ENCODE measurements at places on chromosomes 4 and X.

DNA sequence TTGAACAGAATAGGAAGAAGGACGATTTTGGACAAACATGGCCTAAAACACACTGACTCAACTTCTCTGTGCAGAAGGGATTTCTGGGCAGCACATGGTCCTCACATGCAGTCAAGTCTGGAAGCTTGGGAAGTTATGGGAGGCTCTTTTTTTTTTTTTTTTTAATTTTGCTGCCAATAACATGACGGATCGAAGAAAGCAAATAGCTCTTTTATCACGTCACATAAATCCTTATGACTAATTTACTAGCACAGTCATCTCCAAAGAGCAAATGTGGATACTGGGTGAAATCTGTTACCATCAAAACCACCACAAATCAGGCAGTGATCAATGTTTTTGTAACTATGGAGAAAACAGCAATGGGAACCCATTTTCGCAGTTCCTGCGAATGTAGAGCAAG is 193.3 kb upstream of the FAM9B start:
- no peak for DNase-seq

DNA sequence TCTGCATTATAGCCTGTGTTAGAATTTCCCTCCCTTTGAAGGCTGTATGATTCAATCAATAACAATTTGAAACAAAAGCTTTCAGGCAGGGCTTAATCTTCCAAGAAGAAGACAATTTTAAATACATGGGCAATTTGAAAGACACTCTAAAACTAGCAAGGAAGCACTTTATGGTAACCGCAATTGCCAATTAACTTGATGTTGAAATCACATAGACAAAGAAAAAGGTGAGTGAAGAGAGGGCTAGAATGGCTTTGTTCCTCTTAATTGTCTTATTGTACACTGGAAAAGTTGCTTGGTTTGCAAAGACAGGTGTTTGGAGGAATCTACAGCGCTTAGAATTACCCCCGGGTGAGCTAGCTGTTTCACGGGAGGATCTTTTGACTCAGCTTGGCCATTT is 74.4 kb upstream of the PRKX start:
- no peak for DNase-seq

DNA sequence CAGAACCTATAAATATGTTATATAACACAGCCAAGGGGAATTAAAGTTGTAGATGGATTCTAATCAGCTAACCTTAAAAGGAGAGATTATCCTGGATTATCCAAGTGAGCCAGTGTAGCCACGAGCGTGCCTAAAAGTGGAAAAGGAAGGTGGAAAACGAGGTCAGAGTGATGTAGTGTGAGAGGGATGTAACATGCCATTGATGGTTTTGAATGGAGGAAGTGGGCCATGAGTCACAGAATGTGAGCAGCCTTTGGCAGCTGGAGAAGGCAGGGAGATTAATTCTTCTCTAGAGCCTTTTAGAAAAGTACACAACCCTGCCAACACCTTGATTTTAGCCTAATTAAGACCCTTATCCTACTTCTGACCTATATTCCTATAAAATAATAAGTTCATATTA is 149.1 kb downstream of the SLC39A8 start:
- DNase-seq, result no peak

DNA sequence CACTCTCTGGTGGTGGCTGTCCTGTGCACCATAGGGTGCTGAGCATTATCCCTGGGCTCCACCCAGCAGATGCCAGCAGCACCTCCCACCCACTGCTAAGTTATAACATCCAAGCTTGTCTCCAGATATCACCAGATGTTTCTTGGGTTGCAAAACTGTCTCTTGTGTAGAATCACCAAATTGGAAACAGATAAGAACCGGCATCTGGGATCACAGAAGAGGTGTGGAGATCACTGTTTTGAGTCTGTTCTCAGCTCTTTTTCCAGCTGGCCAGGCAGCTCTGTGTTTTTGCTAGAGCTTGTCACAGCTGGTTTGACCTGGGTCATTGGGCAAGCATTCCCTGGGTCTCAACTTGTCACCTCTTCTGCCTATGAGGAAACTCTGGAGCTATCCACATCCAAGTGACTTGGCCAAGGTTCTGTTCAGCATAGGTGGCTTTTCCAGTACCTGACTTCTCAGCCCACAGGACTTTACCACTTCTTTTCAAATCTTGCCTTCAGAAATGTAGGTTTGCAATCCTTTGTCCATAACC is 15.3 kb upstream of the PUDP start:
- DNase-seq, result no peak

GRCh38 chr4:168711197-168712140 is 214.6 kb downstream of the PALLD start:
- DNase-seq, result no peak

GRCh38 chrX:88136328-88136727 is 610.7 kb upstream of the CPXCR1 start:
- no peak for DNase-seq

DNA sequence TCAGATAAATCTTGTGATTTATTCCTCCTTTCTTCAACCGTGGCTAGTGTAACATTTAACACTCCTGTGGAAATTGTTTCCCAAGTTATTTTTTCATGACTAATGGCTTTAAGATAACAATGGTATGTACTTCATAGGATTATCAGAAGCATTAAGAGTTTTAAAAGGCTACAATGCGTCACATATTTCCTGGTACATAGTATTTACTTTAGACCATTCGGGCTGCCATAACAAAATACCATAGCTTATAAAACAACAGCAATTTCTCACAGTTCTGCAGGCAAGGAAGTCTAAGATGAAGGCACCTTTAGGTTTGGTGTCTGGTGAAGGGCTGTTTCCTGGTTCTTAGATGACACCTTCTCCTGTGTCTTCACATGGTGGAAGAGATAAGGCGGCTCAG is 158.6 kb downstream of the PAPSS1 start:
- DNase-seq, result no peak

- no peak for DNase-seq
These were observed 111.9 kb upstream of the MAP9 start for GRCh38 chr4:155488691-155489090.

DNA sequence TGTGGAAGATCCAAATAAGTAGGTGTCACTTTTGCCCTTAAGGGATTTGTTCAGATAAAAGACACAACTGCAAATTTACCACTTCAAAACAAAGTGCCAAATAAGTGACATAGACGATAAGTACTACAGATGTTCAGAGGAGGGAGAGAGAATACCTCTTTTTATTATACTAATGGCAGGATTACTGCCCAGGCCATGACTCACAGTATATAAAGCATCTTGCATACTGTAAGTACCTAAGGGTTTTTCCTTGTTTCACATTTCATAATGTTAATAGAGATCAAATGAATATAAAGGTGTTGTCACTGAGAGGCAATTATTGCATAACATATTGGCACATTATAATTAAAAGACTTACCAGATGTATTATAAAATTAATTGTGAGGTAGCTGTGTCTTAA is 46.4 kb downstream of the PTPN13 start:
- DNase-seq, result no peak

- DNase-seq, result no peak
These were observed 146.2 kb upstream of the BCOR start for GRCh38 chrX:40243755-40244515.

GRCh38 chrX:39975101-39975925 is 122.4 kb downstream of the BCOR start:
- DNase-seq, result no peak

- no peak for DNase-seq
These were observed 49.3 kb upstream of the IL21 start for GRCh38 chr4:122669911-122670738.

- no peak for DNase-seq
These were observed 6.6 kb upstream of the TMEM128 start for GRCh38 chr4:4254666-4255065.

DNA sequence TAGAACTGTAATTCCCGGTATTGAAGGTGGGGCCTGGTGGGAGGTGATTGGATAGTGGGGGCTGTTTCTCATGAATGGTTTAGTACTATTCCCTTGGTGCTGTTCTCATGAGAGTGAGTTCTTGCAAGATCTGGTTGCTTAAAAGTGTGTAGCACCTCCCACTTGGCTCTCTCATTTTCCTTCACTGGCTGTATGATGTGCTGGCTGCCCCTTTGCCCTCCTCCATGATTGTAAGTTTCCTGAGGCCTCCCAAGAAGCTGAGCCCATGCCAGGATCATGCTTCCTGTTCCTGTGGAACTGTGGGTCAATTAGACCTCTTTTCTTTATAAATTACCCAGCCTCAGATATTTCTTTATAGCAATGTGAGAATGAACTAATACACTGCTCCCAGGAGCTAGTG is 8.7 kb downstream of the ANXA10 start:
- DNase-seq, result no peak

DNA sequence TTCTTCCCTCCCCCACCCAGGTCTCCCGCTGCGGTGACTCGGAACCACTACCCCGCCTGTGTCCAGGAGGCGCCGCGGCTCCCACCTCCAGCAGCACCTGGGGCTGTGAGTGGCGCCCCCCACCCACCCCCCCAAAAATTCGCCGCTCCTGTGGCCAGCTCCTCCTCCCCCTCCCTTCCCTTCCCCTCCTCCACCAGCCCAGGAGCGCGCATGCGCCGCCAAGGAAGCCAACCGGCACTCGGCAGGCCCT is 278 bp downstream of the CLOCK start:
- DNase-seq, result no peak

- DNase-seq, result no peak
These were observed 529 bp downstream of the DHRSX start for GRCh38 chrX:2500091-2500802.

- DNase-seq, result no peak
These were observed 5.2 kb downstream of the MFSD8 start for GRCh38 chr4:127959794-127960193.

GRCh38 chrX:136147315-136147901 is at the start of gene FHL1:
TSS of gene FHL1 (plus strand) at chrX:136147533.
- DNase-seq, result no peak

- DNase-seq, result no peak
These were observed 1120.2 kb downstream of the ARAP2 start for GRCh38 chr4:35124106-35124505.

GRCh38 chr4:2534904-2535375 is 1.5 kb upstream of the FAM193A start:
- no peak for DNase-seq

- DNase-seq, result no peak
These were observed 110.8 kb upstream of the ATP8A1 start for GRCh38 chr4:42767669-42768068.
